ENCODE measurements at places on chromosomes 1 and 21.

DNA sequence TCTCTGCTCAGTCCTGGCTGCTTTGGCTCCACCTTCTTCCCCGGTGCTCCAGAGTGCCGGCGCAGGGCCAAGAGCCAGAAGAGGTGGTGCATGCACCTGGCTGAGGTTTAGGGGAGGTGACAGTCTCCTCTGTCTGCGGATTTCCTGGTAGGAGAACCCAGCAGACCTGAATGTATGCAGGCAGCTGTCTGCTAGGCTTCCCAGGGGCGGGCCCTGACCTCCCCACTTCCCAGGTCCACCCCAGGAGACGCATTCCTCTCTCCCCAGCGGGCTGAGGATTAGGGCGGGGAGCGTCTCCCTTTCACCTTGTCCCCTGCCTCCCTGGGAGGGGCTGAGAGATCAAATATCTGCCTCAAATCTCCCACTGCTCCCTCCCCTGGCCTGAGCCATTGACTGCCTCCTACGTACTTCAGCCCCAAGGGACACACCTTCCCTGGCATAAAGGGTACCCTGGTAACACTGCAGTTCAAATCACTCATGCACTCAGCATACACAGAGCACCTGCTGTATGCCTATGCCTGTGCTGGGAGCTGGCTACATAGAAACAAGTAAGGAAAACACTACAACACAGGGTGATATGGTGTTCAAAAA, 27.5 kb downstream of the DMBX1 start:
- DNase-seq, result no peak

GRCh38 chr1:107690491-107690890, 274.5 kb downstream of the VAV3 start:
- no peak for DNase-seq

DNA sequence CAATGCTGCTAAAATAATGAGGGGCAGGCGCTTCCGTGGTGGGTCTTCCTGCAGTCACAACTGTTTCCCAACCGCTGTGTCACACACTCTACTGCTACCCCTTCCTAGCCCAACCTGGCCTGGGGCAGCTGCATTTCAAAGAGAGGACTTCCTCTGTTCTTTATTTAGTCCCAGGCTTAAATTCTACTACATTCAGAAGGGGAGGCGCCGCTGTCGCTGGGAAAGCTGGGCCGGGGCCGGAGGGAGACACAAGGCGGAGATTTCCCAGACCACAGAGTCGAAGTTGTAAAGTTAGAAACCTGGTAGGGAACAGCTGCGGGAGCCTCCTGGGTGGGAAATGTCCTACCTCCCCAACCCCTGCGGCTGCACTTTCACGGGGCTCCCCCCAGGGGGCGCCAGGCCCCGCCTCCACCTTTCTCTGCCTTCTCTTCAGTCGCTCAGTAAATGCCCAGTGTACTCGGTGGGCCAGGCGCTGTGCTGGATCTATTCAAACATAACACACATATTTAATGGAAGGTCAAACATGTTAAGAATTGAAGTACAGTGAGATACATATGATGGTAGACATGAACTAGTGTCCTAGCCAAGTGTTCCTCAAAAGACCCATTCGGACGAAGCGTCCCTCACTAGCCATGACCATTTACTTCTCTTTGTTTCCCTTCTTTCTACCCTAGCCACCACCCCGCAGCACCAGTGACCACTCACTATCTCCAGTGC, 23.1 kb downstream of the DYRK3 start:
- no peak for DNase-seq

- DNase-seq, result no peak
Measured at GRCh38 chr1:43438006-43438405, 15.7 kb downstream of the HYI start.

GRCh38 chr1:21251773-21252471, 38.3 kb downstream of the ECE1 start:
- DNase-seq, result no peak

GRCh38 chr1:220880726-220881506, 1.7 kb downstream of the HLX start:
- no peak for DNase-seq

- no peak for DNase-seq
Measured at GRCh38 chr1:7655354-7655753, 115.7 kb upstream of the VAMP3 start.

- no peak for DNase-seq
Measured at GRCh38 chr1:41743366-41743765, 175.4 kb downstream of the HIVEP3 start.

GRCh38 chr1:170593173-170594011, 61.4 kb downstream of the GORAB start:
- DNase-seq, result no peak
